ENCODE measurements at places on chromosomes 5 and 9.

DNA sequence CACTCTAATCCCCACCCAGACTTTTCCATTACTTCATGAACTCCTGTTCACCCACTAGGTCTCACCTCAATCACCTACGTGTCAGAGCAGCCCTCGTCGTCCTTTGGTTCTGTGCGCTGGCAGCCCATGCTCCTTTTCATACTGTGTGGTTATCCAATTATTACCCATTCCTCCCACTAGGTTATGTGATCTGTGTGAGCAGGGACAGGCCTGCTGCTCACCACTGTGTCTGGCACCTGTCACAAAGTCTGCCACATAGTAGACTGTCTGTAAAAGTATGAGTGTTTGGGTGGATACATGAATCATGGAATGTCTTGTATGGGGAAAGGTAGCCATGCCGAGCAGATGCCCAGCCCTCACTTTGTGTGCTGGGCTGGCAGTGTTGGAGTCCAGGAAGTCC is 12.1 kb upstream of the SMAD5 start:
- DNase-seq = no peak

GRCh38 chr5:35477911-35478310 is 139.8 kb upstream of the SPEF2 start:
- DNase-seq = no peak

DNA sequence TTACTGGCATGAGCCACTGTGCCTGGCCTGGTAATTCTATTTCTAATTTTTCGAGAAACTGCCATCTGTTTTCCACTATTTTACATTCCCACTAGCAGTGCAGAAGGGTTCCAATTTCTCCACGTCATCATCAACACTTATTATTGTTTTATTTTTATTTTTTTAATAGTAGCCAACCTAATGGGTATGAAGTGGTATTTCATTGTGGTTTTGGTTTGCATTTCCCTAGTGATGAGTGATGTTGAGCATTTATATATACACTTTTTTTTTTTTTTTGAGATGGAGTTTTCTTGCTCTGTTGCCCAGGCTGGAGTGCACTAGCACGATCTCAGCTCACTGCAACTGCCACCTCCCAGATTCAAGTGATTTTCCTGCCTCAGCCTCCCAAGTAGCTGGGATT is 28.3 kb downstream of the WWC1 start:
- DNase-seq = no peak

DNA sequence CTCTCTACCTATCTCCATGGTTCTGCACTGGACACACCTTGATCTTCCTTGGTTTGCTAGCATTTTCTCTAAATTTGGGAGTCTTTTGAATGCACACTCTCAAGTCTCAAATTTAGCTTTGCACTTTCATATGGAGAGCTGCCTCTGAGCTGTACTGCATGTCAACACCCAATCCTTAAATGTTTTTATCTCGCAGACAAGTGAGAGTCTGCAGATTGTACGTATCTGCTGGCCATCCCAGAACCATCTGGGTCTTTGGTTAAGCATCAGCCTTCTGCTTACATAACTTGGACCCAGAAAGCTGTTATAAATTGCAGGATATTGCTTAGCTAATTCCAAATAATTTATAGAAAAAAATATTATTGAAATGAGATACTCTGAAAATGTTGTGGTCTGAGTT is 111.4 kb upstream of the GRAMD2B start:
- DNase-seq = no peak

DNA sequence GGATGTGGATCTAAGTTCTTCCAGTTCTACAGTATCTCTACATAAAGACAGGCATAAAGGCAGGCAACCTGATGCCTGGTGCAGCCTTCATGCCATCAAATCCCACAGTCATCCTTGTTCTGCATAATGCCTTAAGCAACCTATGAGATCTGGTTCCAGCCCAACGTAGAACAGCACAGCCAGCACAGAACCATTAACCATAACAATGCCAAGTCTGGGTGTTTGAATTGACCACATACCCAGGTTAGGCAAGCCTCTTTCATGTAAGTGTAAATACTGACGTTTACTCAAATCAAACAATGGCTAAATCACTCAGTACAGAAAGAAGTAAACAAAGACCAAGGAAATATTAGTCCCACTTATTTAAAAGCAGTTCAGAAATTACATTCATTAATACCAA is 195.0 kb downstream of the ADAMTSL1 start:
- no peak for DNase-seq

DNA sequence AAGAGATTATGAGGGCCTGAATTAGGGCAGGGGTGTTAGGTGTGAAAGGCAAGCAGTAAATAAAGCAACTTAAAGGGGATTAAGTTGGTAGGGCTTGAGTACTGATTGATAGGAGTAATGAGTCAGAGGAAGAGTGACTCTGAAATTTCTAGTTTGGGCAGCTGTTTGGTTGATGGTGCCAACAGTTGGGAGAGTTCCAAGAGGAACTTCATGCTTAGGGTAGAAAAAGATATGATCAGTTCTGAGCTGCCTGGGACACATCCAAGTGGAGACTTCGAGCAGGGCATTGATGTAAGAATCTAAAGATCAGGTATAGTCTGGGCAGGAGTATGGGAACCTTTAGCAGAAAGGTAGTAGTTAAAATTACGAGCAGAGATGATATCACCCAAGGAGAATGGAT is 10.2 kb downstream of the MAMDC2 start:
- DNase-seq = no peak

Data from DND-41 (cell line).